Stimulated activated CD4-positive, alpha-beta T cell treated with anti-CD3 and anti-CD28 coated beads, Interleukin-1b, Interleukin-23, amount 100 ng/mL, for 1 hour (primary cell): ENCODE measurements at places on chromosomes 12 and 14.

DNA sequence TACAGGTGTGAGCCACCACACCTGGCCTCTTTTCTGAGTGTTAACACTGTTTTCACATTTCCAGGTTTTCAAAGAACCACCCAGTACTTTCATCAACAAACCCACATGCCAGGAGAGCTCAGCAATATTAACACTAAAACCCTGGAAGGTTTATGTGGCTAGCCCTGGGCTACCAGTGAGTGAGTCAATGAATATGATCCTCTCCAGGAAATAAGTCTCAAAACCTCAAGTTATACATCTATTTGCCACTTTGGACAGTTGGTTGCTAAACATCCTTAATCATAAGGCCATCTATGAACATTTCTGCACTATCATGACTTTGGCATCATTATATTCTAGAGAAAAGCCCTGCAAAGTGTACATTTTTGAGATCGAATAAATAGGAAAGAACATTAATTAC is 6.3 kb upstream of the CDKL1 start:
- no peak for DNase-seq

GRCh38 chr12:50240792-50241114 is 42.6 kb downstream of the LIMA1 start:
- no peak for DNase-seq

GRCh38 chr14:22981090-22981875 is 1.1 kb downstream of the AJUBA start:
- no peak for DNase-seq

DNA sequence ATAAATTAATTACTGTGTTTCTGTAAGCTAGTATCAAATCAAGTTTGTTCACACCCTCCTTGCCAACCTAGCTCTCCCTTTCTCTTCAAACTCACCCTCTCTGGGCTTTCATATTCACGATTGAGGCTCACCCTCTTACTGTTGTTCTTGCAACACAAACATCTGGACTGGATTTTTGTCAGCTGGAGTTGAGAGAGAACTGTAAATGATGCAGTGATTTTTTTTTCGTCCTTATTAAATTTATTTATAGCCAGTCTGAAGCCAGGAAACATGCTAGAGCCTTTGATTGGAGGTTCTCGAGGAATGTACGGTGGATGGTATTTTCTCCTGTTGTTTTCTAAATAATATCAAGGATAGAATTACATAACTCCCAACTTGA is 485.1 kb downstream of the ZFP36L1 start:
- no peak for DNase-seq

DNA sequence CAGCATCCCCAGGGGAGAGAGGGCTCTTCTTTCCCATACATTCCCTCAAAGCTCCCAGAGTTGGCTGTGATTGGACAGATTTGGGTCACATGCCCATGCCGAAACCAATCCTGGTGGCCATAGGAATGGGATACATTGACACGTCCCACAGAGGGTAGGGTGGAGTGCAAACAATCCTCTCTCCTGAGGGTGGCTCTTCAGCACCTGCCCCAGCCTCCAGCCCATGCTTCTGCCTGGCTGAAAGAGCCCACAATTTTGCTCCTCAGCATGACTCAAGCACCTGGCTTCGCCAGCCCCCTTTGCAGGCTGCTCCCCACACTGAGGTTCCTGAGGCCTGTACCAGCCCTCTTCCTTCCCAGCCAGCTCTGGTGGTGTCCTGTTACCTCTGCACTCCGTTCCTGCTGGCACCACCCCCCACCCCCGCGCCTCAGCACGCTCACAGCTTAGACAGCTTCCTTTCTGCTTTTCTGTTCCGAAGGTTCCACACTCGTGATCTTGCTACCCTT is 71.7 kb downstream of the CCDC92 start:
- no peak for DNase-seq

DNA sequence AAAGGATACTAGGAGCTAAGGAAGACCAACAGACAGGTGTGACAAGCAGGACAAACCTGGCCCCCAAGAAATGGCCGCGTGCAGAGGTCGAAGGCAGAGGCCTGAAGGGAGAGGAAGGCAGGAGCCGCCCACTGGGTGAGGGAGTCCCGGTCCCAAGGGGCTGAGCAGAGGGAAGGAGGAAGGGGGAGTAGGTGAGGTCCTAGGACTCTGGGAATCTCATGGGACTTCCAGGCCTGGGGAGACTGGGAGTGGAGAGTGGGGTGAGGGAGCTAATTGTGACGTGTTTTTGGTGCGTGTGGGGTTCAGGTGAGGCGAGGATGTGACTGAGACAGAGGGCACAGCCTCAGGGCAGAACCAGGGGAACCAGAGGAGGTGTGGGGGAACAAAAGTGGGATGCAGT is 11.7 kb upstream of the FLVCR2 start:
- DNase-seq, result no peak

GRCh38 chr14:76502638-76503037 is 126.7 kb downstream of the ESRRB start:
- no peak for DNase-seq
